ENCODE measurements at places on chromosomes 13 and 19.

GRCh38 chr19:41570639-41571112 is 5.3 kb upstream of the CEACAM21 start:
- peak; percentile 47 for DNase-seq

DNA sequence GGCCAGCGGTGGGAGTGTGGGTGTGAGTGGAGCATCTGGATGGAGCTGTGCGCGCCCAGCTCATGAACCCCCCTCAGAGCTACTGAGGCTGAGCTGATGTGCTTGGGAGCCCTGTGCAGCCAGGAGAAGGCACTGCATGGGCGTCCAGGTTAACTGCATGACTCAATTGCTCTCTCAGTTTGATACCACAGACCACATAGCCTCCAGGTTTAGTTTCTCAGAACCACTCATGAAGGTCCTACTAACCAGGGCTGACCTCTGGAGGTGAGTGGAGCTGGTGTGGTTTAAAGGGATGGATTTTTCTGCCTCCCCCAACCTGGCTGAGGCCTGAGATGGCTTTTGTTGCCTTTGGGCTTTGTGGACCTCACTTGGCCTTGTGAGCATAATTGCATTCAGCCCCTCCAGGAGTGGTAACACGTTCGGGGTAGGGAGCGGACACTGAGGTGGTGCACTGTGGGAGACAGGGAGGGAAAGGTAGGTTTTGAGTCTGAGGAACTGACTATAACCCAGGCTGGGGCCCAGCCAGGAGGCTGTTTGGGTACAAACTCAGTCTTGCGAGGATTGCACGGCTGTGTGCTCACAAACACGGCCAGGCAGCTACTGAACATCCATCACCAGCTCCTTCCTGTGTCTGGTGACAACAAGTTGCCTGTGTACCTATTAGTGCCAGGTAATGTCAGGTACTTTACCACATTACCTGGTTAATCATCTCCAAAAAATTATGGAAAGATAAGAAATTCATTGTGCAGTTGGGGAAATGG is 97.5 kb downstream of the RGCC start:
- no peak for DNase-seq

DNA sequence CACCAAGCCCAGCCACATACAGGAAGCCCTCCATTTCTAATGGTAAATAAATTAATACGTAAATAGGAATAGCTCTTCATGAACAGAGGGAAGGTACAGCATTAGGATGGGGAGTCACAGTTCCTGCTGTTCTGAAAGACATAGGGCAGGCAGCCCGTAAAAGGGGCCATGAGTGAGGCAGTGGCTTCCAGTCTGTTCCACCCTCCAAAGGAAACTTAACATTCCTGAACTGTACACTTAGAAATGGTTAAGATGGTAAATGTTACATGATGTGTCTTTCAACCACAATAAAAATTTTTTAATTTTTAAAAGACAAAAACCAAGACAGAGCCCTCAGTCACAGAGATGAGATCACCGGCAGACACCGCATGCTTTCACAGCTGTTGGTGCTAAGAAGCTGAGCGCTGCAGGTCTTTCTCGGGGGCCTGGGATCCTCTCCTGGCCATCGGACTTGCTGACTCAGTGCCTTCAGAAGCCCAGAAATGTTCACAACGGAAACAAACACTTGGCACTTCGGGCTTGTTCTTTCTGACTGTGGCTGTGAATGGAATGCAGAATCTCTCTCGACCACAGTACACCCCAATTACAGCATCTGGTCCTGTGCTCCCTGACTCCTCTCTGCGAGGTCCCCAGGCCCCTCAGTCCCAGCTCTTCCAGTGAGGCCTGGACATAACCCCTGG is 36.4 kb downstream of the EPS15L1 start:
- DNase-seq, result no peak

DNA sequence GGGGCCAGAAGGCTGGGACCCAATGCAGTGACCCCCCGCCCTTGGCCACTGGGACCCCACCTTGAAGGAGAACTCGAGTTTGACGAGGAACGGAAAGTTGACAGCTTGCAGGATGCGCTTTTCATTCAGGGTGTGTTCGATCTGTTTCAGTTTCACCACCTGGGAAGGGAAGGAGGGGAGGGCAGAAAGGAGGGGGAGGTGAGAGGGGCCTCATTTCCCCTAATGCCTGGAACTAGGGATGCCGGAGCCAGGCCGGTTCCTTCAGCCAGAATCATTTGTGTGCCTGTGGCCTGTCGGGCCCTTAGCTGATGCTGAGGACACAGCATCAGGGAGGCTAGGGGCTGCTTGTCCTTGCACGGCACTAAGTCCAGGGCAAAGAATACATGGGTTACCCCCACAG is 12.2 kb upstream of the SAMD1 start:
- DNase-seq, result no peak

DNA sequence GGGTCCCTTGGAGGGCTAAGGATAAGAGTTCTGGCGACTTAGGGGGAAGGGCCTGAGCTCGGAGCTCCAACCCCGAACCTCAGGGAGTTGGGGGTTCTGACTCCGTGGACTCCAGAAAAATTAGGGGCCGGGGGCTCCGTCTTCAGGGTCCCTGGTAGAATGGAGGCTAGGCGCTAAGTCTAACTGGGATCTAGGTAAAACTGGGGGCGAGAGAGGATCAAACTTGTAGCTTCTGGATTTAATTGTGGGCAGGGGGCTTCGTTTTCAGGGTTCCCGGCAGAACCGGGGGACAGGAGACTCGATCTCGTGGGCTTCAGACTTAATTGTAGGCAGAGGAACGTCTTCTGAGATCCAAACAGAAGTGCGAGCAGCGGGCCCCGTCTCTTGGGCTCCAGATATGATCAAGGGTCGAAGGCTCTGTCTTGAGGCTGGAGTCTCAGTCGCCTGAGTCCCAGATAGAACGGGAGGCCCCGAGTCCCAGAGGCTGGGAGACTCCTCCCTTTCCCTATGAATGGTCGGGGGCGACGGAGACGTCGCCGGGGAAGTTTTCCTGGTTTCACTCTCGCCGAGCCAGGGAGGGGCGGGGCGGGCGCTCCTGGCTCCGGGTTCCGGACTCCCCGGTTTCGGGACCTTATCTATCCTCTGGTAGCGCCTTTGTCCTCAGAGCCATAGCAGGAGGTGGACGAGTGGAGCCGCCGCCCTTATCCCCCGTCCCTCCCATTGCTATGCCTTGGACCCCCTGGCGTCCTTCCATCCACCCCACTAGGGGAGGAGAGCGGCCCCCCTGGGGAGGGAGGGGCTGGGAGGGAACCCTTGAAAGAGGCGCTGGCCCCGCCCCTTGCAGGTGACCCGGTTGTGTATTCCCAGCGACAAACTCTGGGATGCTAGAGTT is 1.3 kb downstream of the NECTIN2 start:
- DNase-seq, result no peak

GRCh38 chr13:76723551-76724232 is 162.5 kb downstream of the KCTD12 start:
- no peak for DNase-seq

- no peak for DNase-seq
Observed at GRCh38 chr13:71516521-71516920, 350.5 kb downstream of the DACH1 start.

GRCh38 chr19:43729919-43730318 is 14.0 kb downstream of the IRGC start:
- no peak for DNase-seq

DNA sequence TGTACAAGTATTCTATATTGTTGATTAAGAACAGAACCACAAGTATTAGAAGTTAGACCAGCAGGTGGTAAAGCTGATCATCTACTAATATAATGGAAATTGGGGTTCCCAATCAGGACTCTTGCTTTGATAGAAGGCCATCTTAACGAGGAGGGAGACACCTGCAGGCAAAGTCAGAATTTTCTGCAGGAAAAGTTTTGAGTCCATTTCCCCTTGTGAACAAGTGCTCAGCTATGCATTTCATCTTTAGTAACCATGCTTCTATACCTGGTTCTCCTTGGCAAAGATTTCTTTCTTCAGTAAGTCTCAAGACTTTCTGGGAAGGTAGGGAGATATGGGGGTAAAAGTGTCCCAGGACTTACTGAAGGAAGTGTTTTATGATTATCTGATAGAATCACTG is 36.1 kb upstream of the USPL1 start:
- no peak for DNase-seq

- no peak for DNase-seq
Observed at GRCh38 chr13:82947191-82947621, 935.1 kb downstream of the SLITRK1 start.

- DNase-seq, result no peak
Observed at GRCh38 chr19:48023011-48023410, 20.9 kb downstream of the CABP5 start.

GRCh38 chr19:18231775-18232174 is 5.5 kb upstream of the PDE4C start:
- DNase-seq, result no peak

- no peak for DNase-seq
Observed at GRCh38 chr13:30143666-30144400, 163.5 kb downstream of the KATNAL1 start.

- DNase-seq, result no peak
Observed at GRCh38 chr19:33156334-33156733, 24.4 kb downstream of the WDR88 start.

- no peak for DNase-seq
Observed at GRCh38 chr19:13297023-13297422, 146.8 kb downstream of the IER2 start.

DNA sequence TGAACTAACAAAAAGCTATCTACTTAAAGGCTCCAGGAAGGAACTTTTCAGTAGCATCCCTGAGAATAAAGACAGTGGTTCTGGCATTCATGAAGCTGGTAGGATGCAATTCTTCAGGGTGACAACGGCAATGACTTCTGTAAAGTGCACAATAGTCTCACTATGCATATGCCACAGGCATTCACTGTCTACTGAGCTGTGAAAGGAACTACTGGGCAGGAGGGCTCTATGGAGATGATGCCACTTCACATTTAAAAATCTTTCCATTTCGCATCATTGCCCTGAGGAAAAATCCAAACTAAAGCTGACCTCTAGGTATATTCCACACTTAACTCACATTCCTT is 2020.6 kb upstream of the PCDH20 start:
- DNase-seq, result no peak

GRCh38 chr13:44306371-44307192 is 67.0 kb upstream of the SERP2 start:
- no peak for DNase-seq

DNA sequence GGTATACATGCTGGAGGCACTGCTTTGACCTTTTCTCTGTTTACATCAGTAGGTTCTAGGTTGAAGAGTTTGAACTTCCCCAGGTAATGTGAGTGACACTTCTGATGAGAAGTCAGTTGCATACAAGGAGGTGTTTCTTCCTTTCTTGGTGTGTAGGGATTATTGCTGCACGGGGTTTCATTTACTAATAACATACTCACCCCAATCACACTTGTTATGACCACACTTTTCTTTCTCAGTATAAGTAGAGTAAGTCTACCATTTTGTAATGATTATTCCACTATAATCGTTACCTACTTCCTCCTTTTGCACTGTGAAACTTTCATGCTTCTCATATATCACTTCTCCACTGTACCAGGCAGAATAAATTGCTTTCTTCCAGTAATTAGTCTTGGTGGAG is 138.0 kb downstream of the TNFSF13B start:
- no peak for DNase-seq

- DNase-seq, result no peak
Observed at GRCh38 chr13:44132710-44133109, 240.9 kb upstream of the SERP2 start.

DNA sequence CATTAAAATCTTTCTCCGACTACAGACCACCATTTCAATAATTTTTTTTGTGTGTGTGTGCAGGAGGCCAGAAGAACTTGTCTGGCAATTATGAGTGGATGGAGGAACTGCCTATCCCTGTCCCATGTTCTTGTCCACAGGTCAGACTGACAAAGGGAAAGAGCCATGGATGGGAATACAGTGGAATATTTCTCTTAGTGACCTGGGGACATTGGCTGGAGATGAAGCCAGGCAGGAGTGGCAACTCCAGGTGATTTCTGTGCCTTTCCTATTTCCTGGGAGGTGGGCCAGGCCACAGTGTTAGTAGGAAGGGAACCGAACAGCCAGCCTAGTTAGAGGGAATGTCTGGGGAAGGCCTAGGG is 3.7 kb downstream of the PSG9 start:
- DNase-seq, result no peak

DNA sequence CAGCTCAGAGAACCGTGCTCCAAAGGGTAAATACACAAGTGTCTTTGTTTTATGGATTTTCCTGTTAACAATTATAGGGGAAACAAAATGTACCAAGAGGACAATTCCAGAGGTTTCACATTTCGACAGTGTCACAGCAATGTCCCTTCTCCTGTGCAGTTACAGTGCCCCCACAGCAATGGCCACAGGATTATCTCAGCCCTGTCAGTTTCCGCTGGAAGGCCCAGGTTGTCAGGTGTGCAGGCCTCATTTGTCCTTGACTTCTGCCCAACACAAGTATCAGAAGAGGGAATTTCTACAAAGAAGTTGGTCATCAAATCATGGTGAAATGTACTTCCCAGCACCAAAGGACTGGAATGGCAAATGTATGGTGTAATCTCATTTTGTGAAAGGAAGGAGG is 11.2 kb upstream of the N4BP2L2 start:
- no peak for DNase-seq

- no peak for DNase-seq
Observed at GRCh38 chr13:65133094-65133493, 2097.0 kb downstream of the PCDH9 start.

GRCh38 chr19:17323964-17324332 is 10.7 kb downstream of the ANO8 start:
- DNase-seq, result no peak

DNA sequence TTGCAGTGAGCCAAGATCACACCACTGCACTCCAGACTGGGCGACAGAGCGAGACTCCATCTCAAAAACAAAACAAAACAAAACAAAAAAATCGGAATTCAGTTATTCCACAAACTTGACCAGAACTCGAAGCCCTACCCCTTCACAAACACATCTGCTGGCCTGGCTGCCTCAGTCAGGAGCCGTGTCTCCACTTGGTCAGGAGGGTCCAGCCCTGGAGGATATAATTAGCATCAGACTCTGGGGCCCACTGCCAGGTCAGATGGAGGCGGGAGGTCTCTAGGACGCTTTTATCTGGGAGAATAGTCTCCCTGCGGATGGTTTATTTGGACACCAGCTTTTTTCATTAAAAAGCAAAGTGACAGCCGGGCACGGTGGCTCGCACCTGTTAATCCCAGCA is 8.0 kb downstream of the ELL start:
- DNase-seq, result no peak

- no peak for DNase-seq
Observed at GRCh38 chr19:409516-410242, 732 bp upstream of the C2CD4C start.

GRCh38 chr19:57802269-57802668 is 12.4 kb downstream of the ZNF552 start:
- no peak for DNase-seq

DNA sequence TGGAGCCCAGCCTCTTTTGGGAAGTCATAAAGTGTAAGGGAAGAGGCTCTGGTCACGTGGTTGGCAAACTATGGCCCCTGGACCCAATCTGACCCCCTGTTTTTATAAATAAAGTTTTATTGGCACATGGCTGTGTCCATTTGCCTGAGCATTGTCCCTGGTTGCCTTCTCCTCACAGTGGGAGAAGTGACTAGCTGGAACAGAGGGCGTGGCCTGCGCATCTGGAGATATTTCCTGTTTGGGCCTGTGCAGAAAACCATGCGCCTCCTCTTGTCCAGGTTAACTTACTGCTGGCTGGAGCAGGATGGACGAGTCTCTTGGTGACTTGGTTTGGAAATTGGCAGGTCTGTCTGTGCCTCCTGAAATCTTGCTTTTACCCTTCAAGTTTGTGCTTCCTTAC is 48.3 kb downstream of the KDM4B start:
- DNase-seq, result no peak

Data from NCI-H187 (cell line).